ENCODE measurements at places on chromosomes 4 and X. TPM values are rescaled to one million over a fixed set of nuclear protein-coding genes. Genes with fewer than 3 reads are reported as not detected.

The LSM6 gene
- 87.8 TPM for total RNA-seq

The JADE1 gene
- total RNA-seq: 16.2 TPM

DNA sequence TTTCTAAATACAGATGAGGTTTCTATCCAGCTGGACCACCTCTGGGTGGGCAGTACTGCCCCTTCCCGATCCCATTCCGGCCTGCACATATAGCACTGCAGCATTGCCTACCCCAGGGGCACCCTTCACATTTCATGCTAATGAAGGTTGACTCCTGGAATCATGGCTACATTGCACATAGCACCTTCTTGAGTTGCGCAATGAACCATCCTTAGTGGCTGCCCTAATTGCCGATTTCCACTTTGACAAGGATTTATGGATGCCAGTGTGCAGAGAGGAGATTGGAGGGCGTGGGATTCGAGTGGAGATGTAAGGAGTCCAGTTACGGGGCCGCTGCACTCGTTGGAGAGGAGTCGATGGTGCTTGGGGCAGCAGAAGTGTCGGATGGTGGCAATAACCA lies 229.0 kb downstream of the FRMPD4 start:
- DNase-seq: no peak

DNA sequence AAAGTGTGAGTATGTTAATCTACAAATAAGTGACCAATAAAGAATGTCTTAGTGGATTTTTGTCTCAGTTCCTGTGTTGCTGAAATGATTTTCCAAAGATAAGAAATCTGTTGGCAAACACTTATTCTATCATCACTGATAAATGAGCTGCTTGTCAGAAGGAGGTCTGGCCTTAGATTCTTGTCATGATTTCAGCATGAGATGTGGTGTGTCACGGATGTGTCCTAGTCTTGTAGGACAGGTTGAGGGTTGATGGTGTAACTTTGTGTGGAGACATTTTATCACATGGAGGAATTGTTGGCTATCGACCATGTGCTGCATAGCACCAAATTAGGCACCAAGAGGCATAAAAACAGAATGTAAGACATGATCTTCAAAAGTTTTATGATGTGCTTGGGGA lies 31.8 kb upstream of the LIMCH1 start:
- DNase-seq: no peak

DNA sequence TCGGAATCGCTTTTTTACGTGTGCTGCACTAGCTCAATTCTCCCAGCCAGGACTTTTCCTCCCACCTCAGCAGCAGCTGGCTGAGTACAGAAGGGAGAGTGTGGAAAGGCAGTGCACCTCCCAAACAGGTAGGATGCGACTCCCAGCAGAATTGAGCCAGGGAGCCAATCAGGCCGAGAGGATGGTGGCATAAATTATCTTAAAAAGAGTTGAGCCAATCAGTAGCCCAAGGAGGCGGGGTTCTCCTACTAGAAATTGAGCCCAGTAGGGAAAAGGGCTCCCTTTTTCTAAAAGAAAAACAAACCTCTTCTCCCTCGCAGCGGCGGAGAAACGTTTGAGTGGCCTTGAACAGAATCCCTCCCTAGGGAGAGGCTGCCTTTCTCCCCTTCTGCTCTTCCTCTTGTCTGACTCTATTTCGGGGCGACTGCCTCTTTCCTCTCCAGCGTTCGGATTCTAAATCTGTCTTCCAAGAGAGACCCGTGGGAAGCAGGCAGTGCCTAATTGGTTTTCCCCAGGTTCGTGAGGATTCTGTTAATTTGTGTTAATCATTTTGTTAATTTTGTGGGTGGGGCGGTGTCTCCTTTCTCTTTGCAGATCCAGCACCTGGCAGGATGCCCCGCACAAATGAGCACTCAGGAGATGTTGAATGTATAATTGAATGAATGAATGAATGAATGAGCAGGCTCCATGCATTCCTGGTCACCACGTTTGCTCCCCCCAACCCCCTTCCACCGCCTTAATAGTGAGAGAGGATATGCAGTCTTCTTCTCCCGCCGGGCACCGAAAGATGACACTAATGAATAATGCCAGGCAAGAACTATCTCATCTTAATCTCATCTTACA lies at the start of gene GABRG1:
TSS of gene GABRG1 (minus strand) at position 142 of the 843 bp plus-strand sequence. CDS start at position 1, 141 bp downstream.
- DNase-seq: no peak

The TENM3 gene
- 9.5 TPM for total RNA-seq

- DNase-seq: no peak
These were observed 155.5 kb upstream of the PSAPL1 start for GRCh38 chr4:7590189-7590588.

GRCh38 chr4:7434766-7435150 lies at the start of gene PSAPL1:
Gene PSAPL1 (minus strand): TSS chr4:7434930. CDS start chr4:7434879, 51 bp downstream.
- no peak for DNase-seq

DNA sequence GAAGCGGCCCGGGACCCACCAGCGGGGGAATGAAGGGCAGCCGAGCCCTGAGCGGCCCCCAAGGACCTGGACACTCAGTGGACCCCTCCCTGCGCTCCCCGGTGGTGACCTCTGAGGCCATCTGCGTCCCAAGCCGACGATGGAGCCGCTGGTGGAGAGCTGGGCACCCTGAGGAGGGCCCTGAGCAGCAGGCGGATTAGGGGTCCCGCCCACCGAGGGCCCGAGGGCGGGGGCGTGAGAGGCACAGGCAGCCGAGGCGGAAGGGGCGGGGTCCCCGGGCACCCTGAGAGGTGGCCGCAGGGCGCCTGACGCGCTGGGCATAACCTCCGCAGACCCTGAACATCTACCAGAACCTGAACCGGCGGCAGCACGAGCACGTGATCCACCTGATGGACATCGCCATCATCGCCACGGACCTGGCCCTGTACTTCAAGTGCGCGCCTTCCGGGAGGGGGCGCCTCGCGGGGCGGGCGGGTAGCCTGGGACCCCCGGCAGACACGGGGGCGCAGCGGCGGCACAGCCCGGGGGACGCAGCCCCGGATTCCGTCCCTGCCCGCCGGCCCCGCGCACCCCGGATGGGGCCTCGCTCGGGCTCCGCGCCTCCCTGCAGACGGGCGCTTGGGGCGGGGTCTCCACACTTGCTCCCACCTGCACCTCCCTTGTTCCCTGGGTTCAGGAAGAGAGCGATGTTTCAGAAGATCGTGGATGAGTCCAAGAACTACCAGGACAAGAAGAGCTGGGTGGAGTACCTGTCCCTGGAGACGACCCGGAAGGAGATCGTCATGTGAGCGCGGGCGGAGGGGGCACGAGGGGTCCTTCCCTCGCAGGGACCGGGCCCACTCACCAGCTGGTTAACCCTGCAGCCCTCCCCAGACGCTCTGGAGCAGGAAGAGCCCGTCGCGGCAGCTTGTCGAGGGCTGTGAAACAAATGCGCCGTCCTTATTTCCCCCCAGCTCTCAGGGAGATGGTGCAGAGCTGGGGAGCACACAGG lies 10.3 kb downstream of the ATP5ME start:
- DNase-seq: no peak

The PRPS2 gene
- 73.9 TPM for total RNA-seq

DNA sequence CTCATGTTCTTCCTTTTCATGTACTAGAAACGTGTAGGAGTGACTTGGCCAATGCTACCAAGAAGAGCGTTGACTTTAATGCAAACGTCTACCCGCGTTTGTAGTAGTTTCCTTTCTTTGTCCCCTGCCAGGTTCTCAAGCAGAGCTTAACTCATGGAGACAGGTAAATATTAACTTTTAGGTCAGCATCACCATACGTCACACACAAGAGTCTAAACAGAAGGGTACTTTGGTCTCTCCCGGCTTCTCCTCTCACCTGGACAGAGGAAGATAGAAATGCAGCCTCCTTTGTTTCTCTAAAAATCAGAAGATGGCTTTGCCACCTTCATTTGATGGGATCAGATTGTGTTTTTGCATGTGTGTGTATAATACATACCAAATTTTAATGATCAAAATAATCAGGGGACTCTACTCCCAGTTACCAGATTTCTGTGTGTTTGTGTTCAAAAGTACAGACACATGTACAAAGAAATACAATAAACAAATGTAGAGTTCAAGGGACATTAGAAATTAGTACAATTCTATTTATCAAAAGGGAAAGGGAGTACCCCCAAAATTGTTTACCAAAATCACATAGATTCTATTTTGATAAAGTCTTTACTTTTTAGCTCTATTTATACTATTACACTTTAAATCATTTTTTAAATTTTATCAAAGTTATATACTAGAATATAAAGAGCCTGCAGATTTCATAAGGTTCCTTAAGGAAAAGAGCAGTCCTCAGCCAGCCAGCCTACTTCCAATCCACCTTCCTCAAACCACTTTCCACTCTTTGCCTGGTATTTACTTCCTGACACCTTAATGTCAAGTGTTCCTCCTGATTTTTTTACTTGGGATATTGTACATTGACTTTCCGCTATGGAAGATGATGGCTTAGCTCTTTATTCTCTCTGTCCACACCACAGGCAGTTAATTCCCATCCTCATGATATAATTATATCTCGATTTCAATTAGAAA lies 195.5 kb downstream of the RELL1 start:
- no peak for DNase-seq

The CXCL3 gene
- 3.2 TPM for total RNA-seq

DNA sequence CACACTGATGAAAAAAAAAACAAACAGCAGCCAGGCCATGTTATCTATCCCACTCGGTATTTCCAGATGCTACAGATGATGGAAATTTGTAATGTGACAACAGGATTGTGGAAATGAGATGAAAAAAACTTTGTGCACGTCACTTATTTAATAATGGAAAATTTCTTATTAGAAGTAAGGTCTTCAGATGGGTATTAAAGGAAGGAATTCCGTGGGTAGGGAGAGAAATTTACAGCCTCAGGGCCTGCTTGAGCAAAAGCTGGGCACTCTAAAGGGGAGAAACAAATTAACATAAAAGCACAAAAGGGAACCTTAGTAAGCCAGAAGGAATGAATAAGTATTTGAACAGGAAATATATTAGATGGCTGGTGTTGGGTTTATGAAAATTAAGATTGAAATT lies 4.2 kb upstream of the PKD2 start:
- DNase-seq: no peak

DNA sequence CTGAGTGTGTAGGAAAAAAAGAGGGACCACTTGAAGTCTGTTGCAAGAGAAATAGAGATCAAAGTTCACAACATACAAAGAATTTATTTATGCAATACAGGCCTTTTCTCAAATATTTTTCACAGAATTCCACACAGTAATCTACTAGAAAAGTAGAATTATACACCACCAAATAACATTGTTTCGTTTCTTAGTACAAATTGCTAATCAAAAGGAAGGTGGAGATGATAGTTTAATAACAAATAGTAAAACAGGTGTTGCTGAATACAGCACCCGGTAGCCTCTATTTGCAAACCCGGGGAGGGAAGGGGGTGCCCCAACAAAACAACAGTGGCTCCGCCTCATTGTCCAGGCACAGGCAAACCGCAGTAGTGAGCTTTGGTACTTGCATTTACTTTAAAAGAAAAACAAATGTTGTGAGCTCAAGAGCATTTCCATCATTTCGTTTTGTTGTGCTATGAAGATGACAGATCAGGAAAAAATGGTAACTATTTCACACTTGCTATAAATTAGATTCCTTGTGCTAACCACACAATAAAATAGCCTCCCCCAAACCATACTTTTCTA lies 186.4 kb downstream of the DCLK2 start:
- no peak for DNase-seq

DNA sequence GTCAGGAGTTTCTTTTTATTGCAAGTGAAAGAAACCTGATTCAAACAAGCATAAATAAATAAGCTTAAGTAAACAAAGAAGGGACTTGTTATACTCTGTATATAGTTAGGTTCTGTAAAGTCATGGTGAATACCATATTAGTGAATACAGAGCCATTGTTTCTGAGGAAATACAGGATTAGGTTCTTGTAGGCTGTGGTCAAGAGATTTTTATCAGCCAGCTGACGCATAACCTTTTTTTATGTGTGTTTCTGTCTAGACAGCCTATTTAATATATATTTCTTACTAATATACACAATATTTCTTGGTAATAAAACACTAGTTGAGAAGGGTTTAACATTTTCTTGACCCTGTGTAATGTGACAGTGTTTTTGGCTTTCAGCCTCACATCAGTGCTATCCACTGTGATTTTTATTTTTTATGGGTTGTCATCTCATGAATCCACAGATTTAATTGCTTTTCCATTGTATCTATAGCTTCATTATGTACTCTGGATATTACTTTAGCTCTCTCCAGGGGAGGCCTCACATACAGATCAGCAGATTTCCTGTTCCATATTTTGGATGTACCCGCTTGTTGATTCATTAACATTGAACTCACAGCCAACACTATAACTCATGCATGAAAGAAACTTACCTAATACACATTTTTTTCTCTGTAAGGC lies 8.0 kb downstream of the HERC3 start:
- no peak for DNase-seq

GRCh38 chr4:95289028-95289634 lies 259.6 kb downstream of the UNC5C start:
- no peak for DNase-seq

DNA sequence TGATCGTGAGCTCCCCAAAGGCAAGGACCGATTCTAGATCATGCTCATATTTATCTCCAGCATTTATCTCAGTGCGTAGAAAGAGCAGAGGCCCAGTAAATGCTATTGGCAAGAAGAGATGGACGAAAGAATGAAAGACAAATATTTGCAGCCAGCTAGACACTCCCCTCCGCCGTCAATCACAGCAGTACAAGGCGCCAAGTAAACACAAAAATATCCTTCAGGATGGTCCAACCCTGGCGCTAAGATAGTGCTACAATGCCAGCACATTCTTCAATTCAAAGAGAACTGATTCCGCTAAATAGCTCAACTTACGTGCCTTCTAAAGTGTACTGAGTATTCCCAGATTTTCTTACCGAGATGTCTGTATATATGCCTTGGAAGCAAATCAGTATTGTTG lies 114.5 kb downstream of the DDX53 start:
- no peak for DNase-seq

DNA sequence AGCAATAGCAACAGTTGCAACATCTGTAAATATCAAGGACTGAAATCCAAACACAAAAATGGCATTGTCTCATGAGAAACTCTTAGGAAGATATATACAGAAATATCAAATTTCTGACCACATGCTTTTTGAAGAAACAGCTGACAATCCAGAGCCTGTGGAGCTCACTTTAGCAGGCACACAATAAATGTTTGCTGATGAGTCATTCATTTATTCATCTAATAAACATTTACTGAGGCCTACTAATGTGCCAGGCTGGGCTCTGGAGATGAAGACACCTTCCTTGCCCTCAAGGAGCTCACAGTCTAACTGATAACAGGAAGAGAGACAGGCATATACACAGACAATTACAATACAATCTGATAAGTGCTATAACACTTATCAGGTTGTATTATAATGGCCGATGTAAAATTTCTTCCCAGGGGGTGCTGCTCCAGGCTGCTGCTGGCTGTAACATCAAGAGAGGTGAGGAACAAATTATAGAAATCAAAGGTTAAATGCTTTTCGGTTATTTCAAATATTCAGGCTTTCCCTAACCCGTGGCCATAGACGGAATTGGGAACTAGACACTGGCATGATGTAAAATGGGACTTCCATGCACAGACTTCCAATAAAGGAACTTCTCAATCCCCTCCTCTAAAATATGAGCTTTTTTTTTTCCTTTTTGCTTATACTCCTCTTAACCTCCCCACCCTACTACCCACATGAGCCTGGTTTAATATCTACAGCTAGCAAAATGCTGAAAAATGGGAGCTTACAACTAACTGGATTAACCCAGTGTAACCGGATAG lies 16.8 kb upstream of the ZCCHC13 start:
- no peak for DNase-seq
